ENCODE measurements at places on chromosomes 5 and 9. TPM values are rescaled to one million over a fixed set of nuclear protein-coding genes. Genes with fewer than 3 reads are reported as not detected.

DNA sequence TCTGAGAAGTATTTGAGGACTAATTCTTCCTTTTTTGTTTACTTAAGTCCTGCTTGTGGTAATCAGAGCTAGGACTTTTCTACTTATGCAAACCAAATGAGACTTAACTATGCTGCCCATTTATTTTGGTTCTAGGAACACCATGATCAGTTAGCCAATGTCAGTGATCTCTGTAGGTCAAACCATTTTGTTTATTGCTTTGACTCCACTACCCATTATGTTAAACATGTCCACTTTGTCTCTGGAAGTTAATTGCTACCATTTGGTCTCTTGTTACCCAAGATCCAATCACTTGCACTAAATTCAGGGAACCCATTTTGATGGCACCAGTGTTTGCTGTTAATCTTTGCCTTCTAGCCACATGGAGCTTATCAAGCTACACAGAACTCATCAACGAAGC, 161.9 kb downstream of the CCDC171 start:
- no peak for DNase-seq

- no peak for DNase-seq
Measured at GRCh38 chr9:93257808-93258331, 73.9 kb downstream of the WNK2 start.

DNA sequence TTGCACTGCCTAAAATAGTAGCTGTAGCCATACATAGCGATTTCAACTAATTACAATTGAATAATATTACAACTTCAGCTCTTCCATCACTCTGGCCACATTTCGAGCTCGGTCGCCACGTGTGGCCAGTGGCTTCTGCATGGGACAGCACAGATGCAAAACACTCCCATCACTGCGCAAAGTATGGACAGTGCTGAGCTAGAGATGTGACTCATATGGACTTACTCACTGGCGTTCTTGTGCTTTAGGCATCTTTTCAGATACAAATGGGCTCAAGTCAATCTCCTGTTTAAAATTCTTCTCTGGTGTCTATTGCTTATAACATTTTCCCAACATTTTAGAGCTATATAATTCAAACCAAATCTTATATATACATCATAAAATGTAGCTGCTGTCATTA, 222.7 kb downstream of the ELAVL2 start:
- DNase-seq: no peak

DNA sequence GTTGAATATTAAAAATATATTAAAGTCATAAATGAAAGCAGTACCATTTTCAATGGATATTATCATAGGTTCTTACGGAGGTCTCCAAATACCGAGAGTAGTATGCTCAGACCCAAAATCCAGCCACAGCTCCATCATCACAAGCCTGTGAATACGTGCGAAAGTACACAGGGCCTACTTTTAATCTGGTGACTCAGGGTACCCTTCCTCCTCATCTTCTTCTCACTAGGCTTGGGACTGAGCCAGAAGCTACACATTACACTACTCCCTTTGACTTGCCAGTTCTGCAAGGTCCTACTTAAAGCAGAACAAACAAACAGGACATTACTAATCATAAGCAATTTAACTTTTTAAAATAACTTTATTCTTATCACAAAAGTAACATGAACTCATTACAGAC, 7.6 kb upstream of the RIC1 start:
- peak; percentile 81 for DNase-seq

GRCh38 chr9:14323985-14324650, 10.2 kb upstream of the NFIB start:
- DNase-seq: no peak

- DNase-seq: no peak
Measured at GRCh38 chr9:123265833-123266232, 2.6 kb downstream of the STRBP start.

DNA sequence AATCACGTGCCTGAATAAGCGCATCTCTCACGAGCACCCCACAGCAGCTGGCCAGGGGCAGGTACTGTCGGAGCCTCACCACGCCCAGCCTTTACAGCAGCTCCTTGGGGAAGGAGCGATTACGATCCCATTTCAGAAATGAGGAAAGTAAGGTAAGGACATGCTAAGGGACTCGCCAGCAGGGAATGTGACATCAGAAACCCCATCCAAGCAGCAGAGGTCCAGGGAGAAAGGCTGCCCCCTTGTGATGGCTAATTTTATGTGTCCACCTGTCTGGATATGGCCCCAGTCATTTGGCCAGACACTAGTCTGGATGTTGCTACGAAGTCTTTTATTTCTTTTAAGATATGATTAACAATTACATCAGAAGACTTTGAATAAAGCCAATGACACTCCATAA, 77.3 kb downstream of the UBE2QL1 start:
- DNase-seq: no peak

- peak; percentile 90 for DNase-seq
Measured at GRCh38 chr5:147169399-147169798, 65.4 kb upstream of the STK32A start.

DNA sequence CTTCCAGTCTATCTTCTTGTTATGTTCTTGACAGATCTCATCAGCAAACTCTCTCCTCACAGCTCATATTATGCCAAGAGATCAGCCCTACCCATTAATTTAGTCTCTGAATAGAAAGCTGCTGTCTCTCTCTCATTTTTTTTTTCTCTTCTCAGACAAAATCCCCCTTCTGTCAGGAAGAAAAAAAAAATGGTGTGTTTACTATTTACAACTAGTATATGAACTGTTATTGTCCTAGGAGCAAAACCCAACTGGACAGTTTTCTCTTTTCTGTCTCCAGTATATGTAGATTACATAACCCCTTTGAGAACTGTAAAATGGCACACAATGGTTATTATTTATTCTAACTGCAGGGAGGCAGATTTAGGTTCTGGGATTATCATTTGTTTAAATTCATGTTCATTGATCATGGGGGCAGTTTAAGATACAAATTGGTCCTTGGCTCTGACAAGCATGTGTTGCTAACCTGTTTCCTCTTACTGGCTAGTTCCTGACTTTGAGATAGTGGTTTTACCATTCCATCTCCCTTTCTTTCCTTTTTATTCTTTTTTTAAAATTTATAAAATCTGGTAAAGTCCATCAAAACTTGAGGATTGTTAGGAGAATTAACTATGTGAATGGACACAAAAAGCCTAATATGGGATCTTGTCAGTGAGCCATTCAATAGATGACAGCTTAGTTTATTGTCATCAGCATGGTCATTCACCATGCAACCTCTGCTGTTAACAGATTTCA, 210.0 kb upstream of the PAPPA start:
- DNase-seq: no peak

Gene WDR41
- 115 TPM for total RNA-seq
